OCI-LY7 (cell line): ENCODE measurements at places on chromosomes 7 and 10.

DNA sequence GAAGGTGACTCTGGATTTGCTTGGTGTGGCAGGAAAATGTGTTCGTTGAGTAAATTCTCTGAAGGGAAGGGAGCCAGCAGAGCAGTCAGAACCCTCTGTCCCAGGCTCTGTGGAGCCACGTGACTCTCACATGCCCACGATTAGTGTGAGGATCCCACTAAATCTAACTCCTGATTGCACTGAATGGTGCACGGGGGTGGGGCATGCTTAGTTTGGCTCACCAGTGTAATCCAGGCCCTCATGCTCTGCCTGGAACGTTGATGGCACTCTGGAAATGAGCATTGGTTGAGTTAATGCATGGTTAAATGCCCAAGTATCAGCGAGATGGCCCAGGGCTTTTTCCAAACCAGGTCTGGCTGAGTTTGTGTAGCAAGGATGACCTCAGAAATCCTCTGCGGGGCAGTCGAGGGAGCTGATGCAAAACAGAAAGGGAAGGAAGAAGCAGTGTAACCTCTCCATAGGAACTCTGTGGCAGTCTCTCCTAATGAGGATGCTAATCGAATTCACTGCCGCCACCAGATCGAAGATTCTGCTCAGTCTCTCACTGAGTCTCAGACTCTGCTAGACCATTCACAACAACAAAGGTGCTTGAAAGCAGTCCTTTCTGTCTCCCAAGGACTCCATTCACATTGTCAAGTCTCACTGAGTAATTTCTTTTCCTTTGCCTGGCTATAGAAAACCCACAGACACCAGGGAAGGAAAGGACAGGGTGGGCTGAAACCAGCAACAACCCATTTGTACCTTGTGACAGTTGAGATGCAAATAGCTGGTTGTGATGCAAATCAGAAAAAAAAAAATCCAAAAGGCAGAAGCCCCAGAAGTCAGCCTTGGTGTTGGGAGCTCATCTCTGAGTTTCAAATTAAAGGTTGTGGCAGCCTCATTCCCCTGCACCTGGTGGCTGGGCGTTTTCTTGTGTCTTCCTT, 98.1 kb downstream of the C10orf105 start:
- peak; percentile 77 for DNase-seq

DNA sequence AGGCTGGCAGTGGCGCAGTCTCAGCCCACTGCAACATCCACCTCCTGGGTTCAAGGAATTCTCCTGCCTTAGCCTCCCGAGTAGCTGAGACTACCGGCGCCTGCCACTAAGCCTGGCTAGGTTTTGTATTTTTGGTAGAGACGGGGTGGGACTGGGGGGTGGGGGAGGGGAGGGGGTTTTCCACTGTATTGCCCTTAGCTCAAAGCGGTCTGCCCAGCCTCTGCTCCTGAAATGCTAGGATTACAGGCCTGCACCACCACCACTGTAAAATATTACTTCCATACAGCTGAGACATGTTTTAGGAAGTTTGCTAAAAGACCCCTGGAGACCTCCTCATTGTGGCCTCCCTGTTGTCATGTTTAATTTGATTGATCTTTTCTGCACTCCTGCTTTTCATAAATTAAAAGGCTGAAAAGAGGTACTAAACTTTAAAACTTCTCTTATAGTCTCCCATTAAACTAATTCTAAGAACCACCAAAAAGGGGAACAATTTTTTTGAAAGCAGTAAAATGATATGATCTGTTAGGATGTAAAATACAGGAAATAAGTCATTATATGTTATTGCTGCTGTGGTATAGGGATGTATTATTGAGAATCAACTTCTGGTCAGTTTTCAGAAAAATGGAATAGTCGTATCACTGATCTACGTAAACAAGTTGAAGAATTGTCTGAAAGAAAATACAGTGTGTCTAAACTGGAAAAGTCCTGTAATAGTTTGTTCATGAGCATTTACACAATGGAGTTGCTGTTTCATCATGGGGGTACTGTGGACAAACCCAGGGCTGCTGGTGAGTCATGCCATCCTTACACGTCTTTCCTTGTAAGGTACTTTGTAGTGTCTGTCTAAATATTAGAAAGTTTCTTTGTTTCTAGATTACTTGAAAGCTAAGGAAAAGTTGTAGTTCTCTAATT, 72.9 kb upstream of the TMEM248 start:
- no peak for DNase-seq

- no peak for DNase-seq
Observed at GRCh38 chr7:45597286-45597984, 23.3 kb downstream of the ADCY1 start.

DNA sequence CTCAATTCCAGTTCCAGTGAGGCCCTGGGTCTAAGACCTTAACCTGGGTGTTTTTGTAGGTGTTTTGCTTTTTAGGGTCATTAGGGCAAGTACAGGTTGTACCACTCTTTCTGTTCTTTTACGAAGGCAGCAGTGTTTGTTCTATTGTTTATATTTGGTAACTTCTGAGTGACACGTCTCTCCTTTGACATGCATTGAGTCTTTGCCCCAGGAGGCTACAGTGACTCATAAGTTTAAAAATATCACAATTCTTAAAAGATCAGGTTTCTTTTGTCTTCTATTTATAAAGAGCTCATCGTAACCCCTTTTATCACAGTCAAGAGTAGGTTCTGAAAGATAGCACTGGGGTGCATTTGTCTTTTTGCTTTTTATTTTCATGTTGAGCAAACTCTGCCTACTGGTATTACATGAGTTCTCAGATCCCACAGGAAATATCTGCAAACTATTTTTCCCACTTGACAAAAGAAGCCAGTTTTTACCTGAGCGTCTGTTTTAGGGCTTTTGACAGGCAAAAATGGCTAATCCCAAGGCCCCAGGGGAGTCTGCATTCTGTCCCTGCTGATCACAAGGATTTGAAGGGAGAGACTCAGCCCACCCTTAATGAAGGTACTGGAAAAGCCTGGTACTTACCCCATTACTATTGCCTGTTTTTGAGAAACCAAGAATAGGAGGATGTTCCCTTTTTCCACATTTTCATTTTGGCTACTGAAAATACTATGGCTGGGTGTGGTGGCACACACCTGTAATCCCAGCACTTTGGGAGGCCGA, 7.9 kb downstream of the NUDT13 start:
- no peak for DNase-seq

GRCh38 chr10:49141541-49142332, 7.9 kb upstream of the FAM170B start:
- DNase-seq = no peak

- DNase-seq = no peak
Observed at GRCh38 chr7:68676813-68677535, 921.3 kb upstream of the AUTS2 start.

- no peak for DNase-seq
Observed at GRCh38 chr7:157684157-157684908, 347.5 kb downstream of the DNAJB6 start.

- DNase-seq = no peak
Observed at GRCh38 chr7:78635026-78635793, 818.3 kb downstream of the MAGI2 start.

DNA sequence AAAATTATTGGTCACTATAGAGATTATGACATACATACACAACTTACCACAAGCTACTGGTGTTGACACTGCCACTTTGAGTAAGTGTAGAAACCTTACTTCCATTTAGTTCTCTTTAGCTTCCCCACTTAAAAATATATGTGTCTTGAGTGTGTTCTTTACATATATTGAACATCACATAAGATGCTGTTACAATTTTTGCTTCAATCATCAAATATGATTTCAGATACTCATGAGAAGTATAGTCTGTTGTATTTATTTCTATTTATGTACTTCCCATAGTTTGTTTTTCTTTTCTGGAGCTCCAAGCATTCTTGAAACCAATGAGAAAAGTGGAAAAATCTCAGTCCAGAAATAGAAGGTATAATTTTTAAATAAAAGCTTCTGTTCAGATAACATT, 102.7 kb upstream of the SDK1 start:
- DNase-seq = no peak

- DNase-seq = no peak
Observed at GRCh38 chr7:150949971-150950491, 28.1 kb downstream of the KCNH2 start.

DNA sequence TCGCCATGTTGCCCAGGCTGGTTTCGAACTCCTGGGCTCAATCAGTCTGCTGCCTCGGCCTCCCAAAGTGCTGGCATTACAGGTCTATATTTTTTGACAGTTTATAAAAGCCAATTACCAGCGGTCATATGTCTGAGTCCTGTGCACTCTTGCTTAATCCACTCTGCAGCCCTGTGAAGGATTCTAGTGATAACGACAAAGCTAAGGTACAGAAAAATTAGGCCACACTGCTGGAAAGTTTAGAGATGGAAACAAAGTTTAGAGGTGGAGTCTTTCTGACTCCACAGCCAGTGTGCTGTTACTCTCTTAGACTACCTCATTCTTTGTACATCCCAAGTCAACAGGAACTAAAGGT, 707 bp downstream of the PTER start:
- DNase-seq = peak; percentile 14

GRCh38 chr7:87876869-87877234, 559 bp downstream of the DBF4 start:
- peak; percentile 72 for DNase-seq

- DNase-seq = peak; percentile 83
Observed at GRCh38 chr10:99779335-99779734, 3.1 kb upstream of the ABCC2 start.

GRCh38 chr10:59206204-59206720, 29.8 kb downstream of the PHYHIPL start:
- DNase-seq = no peak

- peak; percentile 18 for DNase-seq
Observed at GRCh38 chr7:39414224-39415035, 151.8 kb upstream of the YAE1 start.

DNA sequence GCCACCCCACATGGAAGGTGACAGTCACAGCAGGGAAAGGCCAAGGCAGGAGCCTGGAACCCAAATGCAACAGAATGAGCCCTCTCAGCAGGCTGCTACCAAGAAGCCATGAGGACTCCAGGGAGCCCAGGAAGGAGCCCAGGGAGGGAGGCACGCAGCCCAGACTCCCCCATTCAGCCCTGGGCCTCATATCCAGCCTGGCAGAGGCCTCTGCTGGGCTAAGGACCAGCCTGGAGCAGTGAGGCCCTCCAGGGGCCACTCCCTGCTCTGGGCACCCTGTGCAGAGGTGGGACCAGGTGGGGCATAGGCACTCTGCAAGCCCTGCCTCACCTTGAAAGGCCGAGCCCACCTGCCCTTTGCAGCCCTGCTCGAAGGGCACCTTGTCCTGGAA, 25.8 kb upstream of the ZNF488 start:
- no peak for DNase-seq

- DNase-seq = no peak
Observed at GRCh38 chr10:34083567-34083966, 731.5 kb downstream of the PARD3 start.

GRCh38 chr7:150408393-150409299, 29.5 kb downstream of the ZNF775 start:
- no peak for DNase-seq

- DNase-seq = no peak
Observed at GRCh38 chr10:75408509-75408875, 6.9 kb upstream of the ZNF503 start.

DNA sequence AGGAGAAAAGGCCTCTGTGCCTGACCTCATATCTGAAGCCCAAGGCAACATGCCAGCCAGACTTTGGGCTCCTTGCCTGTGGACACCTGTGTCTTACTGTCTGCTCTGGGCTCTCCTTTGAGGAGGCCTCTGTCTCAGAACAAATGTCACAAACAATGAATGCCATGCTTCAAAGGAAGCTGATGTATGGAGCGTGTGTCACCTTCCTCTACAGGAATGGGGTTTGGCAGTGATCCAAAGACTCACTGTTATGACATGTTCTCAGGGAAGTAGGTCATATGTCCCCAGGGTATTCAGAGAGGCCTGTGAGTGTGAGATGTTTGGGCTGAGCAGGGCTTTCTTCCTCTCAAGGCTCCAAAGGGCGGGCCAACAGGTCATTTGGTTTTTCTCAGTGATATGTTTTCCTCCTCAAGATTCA, 38.4 kb downstream of the PTPRE start:
- DNase-seq = peak; percentile 48

DNA sequence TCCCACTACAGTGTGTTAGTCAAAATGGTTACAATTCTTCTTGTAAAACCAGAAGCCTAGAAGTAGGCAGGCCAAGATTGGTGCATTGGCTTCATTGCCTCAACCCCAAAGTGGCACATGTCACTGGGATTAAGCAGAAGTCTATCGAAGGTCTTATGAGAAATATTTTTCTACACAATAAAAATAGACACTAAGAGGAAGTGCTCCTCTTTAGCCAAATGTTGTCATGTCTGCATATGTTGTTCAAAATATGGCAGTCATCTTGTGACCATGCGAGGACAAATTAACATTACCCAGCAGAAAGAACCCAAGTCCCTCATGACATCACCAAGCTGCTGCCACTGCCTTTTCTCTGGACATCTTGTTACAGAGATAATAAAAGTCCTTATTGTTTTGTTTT, 6.3 kb upstream of the NSMCE4A start:
- DNase-seq = no peak

- no peak for DNase-seq
Observed at GRCh38 chr7:99579956-99580777, 17.9 kb upstream of the TMEM225B start.
